EH (cell line): ENCODE measurements at places on chromosomes 13 and 19.

DNA sequence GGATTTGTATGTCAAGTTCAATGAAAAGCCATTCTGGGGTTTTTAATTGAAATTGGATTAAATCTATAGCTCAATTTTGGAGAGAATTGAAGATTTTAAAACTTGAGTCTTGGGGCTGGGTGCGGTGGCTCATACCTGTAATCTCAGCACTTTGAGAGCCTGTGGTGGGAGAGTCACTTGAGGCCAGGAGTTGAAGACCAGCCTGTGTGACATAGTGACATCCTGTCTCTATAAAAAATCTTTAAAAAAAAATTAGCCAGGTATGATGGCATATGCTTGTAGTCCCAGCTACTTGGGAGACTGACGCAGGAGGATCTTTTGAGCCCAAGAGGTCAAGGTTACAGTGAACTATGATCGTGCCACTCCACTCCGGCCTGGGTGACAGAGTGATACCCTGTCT lies 41.2 kb downstream of the VAV1 start:
- DNase-seq = no peak

GRCh38 chr13:40362502-40362901 lies 303.9 kb downstream of the FOXO1 start:
- no peak for DNase-seq

DNA sequence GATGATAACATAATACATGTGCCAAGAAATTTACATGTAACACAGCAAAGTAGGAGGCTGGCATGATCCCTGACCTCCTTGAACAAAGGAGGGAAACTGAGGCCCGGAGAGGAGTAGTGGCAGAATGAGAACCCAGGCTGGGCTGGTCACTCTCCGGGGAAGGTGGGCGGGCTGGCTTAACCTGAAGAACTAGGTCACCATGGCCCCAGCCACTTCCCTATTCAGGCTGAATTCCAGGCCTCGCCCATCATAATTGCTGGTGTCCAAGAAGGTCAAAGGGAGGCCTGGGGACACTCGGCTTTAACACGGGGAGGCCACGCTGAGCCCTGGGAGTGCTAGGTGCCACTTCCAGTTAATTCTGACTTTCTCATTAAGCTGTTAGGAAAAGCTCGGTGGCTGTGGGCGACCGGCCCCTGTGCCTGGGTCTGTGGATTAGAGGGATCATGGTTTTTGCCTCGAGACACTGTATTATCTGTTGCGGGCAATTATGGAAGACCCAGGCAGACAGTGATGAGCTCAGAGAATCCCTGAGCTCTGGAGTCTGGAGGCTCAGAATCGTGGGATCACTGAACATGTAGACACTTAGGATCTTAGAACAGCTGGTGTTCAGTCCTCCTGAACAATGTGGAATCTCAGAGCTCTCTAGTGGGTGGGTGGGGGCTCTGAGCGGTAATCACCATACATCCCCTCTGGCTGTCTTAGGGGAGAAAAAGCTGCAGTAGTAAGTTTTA lies 5.0 kb upstream of the TINCR start:
- DNase-seq = no peak

GRCh38 chr13:48121733-48122132 lies 26.8 kb upstream of the MED4 start:
- DNase-seq = peak; percentile 6

GRCh38 chr13:27177852-27178251 lies 6.2 kb upstream of the USP12 start:
- DNase-seq = no peak

DNA sequence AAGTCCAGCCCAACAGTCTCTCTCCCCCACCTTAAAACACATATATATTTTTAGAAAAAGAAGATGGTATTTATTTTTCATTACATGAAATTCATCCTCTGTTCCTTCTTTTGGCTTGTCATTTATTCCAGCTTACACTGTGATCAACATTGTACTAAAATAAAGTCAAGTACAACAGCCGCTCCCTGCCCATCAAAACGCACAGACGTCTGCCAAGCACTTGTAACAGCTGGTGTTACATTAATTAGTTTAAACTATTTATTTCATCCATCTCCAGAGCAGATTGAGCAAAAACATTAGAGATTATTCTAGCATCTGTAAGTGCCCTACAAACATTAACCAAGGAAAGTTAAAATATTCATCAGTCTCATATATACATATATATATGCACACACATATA lies 350.5 kb downstream of the DACH1 start:
- DNase-seq = no peak

DNA sequence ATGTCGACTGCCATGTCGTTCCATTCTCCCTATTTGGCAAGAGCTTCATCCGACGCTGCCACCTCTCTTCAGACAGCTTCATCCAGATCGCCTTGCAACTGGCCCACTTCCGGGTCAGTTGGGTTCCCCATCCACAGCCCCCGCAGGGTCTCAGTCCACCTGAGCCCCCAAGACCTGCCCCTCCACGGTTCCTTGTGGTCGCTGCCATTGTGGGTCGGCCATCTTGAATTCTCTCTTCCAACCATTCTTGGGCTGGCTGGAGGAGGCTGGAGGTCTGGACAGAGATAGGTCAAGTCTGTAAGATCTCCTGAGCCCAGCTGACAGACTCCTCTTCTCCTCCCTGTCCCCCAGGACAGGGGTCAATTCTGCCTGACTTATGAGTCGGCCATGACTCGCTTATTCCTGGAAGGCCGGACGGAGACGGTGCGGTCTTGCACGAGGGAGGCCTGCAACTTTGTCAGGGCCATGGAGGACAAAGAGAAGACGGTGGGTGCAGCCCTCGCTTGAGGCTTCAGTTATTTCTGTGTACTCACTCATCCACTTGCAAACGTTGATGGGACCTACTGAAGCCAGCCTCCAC lies 19.5 kb downstream of the CPT1C start:
- peak; percentile 81 for DNase-seq

- DNase-seq = no peak
Measured at GRCh38 chr19:30596813-30597399, 224.7 kb downstream of the ZNF536 start.

- no peak for DNase-seq
Measured at GRCh38 chr19:49129238-49129583, 9.9 kb downstream of the PPFIA3 start.

DNA sequence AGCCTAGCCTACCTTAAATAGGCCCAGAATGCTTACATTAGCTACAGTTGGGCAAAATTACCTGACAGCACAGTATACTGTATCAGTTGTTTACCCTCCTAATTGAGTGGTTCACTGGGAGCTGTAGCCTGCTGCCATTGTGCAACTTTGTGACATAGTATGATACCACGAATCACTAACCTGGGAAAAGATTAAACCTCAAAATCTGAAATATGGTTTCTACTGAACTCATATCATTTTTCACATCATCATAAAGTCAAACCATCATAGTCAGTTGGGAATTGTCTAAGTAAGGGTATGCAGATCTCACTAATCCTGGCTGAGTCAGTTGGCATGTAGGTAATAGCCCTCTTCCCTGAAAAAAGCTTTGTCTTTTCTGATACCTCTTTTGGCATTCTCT lies 9.2 kb downstream of the PAN3 start:
- DNase-seq = peak; percentile 1

GRCh38 chr19:19043881-19044280 lies 10.5 kb downstream of the ARMC6 start:
- no peak for DNase-seq

- DNase-seq = no peak
Measured at GRCh38 chr19:55032170-55032800, 5.8 kb downstream of the GP6 start.

DNA sequence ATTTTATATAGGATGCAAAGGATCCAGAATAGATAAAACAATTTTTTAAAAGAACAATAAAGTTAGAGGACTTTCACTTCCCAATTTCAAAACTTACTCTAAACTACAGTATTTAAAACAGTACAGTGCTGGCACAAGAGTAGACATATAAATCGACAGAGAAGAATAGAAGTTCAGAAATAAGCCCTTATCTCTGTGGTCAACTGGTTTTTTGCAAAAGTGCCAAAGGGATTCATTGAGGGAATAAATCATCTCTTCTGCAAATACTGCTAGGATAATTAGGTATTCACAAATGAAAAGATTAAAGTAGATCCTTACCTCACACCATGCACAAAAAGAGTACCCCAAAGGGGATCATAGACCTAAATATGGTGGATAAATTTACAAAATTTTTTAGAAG lies 431.0 kb upstream of the HTR2A start:
- DNase-seq = no peak

DNA sequence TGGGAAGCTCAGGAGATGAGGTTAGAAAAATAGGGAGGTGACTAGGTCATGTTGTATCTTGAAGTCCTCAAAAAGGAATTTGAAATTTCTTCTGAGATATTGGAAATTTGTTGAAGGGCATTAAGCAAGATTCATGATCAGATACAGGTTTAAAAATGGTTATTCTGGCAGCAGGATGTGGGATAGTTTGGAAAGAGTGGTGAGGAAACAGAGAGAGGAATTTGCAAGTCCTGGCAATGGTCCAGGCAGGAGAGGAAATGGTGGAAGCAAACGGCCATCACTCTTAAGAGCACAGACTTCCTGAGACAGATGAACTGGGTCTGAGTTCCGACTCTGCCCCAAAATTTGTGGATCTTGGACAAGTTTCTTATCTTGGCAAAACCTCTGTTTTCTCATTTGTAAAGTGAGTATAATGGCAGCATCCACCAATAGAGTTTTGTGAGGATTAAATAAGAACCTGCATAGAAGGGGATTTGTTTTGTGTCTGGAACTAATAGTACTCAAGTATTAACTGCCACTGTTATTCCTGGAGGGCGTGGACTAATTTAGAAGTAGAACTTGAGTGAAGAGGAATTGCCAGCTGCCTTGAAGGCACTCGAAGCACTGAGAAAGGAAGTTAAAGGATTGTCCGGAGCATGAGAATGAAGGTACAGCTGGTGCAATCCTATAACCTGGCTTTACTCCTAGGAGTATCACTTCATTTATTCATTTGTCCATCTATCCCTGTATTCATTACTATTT lies 99.6 kb downstream of the CCNA1 start:
- DNase-seq = peak; percentile 18

DNA sequence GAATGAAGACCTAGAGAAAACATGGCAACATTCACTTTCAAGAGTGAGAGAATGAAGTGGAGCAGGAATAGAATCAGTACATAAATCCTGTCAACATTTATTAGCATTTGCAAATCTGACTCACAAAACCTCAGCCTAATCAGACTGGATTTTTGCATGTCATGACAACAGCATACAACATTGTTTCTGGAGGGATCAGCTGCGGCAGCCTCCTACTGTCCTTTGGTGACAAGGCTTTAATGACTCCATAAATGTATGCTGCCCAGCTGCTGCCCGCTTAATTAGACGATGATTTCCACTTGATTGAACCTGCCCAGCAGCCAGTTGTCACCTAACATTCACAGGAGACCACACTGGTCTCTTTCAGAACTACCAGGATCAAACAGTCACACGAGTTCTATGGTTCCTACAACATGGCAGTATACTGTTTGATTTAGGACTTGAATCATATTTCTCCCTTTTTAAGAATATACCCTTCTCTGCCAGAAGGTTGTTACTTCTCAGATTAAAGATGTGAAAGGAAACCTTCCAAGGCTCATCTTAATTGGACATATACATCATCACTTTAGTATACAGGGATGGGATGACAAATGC lies 9.3 kb downstream of the EBPL start:
- peak; percentile 28 for DNase-seq

DNA sequence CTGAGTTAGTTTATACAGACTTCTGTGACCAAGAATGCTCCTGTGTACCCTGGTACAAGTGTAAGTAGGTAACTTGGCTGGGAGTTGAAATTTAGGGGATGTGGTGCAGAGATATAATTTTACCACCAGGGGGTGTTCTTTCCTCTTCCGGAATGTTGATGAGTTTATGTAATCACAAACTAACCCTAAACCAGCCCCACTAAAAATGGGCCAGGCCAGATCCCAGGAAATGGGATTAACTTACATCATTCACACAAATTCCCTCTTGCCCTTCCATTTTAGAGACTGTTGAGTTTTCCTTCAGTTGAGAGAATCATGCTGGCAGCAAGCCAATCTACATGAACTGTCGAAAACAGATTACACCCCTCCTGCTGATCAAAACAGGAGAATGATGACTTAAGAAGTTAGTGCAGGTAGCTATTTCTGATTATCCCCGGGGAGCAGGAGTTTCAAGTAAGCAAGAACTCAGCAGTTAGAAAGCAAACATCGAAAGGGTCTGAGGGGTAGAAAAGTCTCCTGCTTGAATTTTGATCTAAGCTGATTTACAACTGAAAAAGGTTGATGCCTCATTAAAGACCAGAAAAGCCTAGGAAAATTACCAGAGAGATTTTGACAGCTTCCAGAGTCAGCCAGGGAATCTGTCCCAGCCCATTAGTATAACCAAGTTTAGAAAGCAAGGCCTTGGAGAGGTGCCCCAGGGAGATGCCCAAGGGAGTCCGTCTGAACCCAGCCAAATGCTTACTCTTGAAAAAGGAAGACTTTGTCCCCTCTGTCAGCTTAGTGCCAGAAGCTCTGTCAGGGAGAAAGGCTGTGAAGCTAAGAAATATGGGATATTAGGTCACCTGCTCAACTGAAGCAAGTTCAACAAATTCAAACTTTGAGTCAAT lies 32.3 kb upstream of the MED4 start:
- DNase-seq = peak; percentile 69

- peak; percentile 53 for DNase-seq
Measured at GRCh38 chr19:5826531-5827341, 12.8 kb downstream of the FUT6 start.

GRCh38 chr19:46716672-46717033 lies 261 bp downstream of the PRKD2 start:
- DNase-seq = no peak

GRCh38 chr13:29530901-29531300 lies 64.6 kb downstream of the SLC7A1 start:
- peak; percentile 23 for DNase-seq

- peak; percentile 37 for DNase-seq
Measured at GRCh38 chr13:60329221-60329923, 67.6 kb upstream of the TDRD3 start.

DNA sequence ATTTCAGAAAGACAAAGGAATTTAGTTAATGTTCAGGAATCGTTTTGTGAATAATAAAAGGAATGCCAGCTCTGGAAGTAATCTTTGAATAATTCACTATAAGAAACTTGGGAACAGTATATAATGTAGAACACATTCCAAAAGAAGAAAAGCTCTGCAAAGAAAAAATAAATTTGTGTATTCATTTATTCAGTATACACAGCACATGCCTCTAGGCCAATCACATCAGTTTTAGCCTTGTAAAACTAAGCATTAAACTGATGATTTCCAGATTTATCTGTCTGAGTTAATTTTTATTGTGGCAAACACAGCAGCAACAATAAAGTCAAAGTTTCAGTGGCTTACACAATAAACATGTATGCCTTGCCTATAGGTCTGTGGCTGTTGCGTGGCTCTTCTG lies 5.7 kb upstream of the RXFP2 start:
- DNase-seq = no peak
